Frontal cortex (tissue), 4 donors: ENCODE measurements at places on chromosomes 3 and 15.
A peak's percentile ranks its signal among the peaks of the same experiment; 100 is the strongest.

GRCh38 chr15:98689431-98689861 lies 41.1 kb downstream of the IGF1R start:
- DNase-seq: no peak

DNA sequence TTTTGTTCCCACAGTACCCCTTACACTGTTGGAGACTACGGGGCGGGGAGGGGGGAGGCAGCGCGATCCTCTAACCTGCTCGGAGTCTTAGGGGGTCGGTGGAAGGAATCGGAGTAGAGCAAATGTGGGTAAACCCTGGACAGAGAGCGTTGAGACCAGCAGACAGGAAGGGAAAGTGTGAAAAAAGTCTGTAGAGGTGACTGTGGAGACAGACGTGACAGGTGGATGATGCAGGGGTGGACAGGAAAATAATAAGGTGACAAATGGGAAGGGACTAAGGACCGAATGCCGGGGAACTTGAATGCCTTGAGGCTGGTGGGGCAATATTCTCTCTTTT lies 424 bp downstream of the EAF2 start:
- DNase-seq: no peak

DNA sequence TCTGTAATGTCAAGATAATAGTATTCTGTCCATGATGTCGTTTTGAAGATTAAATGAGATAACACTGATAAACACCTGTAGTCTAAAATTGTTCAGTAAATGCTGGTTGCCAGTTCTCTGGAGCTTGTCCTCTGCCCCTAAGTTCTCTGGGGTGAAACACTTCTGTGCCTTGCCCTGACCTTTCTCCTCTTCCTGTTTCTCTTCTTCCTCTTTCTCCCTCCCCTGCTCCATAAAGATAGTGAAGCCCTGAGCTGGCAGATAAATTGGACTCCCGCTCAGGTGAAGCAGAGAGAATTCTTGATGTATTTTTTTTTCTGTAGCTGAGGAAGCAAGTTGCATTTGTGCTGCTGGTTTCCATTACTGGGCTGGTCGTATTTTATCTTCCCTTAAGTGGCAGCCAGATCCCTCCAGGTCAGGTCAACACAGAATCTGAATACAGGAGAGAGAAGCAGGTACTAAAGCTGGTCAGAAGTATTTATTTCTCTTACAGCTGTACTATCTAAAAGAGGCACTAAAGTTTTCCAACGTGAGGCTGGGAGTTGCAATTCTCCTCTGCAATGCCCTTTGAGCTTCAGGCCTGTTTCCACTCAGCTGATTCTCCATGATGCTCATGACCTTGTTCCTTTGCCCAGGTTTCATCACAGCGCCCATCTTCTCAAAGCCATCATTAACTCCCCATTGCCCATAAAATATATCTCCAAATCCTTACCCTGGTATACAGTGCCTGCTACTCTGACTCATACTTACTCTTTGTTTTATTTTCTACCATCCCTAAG lies 319.3 kb upstream of the CFAP20DC start:
- DNase-seq: no peak

DNA sequence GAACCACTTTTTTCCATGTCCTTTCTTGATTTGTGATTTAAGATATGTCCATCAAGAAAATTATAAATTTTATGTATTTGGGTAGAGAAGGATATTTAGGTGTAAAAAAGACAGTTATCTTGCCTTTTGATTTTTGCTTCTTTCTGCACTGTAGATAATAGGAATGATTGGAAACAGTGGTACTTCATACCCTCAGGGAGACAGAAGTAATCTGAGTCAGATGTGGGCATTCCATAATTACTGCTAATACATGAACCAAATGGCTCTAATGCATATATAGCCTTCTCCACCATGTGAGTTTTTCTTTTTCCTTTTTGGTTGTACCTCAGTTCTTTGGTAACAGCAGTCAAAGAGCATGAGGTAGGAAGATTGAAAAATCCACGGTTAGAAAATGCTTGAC lies 67.2 kb downstream of the RARB start:
- DNase-seq: no peak

DNA sequence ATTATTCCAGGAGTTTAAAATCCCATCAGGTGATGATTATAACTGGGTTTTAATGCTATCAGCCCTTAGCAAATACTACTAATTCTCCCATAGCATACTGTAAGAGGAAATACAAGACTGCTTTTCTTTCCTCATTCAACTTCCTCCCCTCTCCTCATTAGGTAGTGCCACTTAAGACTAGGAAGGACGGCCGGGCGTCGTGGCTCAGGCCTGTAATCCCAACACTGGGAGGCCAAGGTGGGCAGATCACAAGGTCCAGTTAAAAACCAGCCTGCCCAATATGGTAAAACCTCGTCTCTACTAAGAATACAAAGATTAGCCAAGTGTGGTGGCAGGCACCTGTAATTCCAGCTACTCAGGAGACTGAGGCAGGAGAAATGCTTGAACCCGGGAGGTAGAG lies 14.7 kb downstream of the NDUFAF1 start:
- DNase-seq: no peak

GRCh38 chr3:46693038-46693891 lies at the start of gene ALS2CL:
ALS2CL (minus strand) TSS chr3:46693679; CDS start chr3:46689440, 4,239 bp downstream.
- peak; percentile 55 for DNase-seq

DNA sequence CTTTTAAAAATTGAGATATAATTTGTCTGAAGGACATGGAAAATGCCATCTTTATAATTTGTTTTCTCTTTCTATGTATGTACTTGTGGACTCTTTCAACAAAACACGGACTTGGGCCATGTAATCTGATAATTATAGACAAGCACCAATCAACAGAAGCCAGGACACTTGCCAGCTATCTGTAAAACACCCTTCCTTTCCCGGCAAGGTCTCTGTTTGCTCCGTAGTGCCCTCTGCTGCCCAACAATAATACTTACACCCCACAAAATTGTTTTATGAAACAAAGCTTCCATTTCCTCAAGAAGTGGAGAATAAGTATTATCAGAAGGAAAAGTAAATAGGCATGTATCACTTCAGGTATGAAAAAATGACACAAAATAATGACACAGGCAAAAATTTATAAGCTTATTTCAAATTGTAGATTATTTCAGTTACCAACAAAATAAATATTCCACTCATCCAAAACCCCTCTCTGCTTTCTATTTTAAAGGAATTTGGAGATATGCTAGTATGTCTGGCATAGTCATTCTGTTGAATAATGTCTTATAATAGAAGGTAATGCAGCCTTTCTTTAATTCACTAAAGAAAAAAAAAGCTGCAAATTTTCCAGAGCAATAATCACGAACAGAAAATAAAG lies 32.8 kb downstream of the MYH15 start:
- DNase-seq: no peak

- DNase-seq: no peak
Observed at GRCh38 chr3:140160553-140160952, 225.6 kb downstream of the CLSTN2 start.

DNA sequence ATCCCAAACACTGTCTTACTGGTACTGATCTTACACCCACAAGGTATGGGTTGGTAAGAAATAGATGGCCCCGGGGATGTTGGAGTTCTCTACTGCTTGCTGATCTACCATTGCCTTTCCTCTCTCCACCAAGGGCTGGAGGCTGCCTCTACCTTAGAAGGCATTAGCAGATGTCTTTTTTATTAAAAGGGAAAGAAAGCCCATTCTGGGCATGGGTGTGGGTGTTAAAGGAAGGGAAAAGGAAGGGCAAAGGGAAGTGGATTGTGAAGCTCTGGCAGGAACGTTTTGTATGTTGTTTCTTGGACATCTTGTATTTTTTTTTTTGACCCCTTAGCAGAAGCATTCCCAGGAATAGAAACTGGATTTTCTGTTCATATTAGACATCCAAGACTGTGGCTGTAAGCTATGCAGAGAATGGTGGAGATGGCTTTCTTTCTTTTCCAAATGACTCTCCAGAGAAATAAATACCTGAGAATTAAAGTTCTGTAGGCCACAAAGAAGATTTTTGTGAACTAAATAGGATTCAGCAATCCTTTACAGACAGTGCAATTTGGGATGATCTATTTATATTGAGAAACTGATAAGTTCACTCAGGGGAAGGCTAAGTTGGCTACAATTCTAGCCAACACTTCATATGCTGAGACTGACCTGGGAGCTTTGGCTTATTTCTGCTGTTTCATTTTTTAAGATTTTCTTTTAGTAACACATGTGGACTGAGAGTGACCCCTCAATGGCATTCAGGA lies 108.8 kb downstream of the TOP2B start:
- DNase-seq: no peak

GRCh38 chr3:134374105-134374790 lies at the start of gene AMOTL2:
AMOTL2 (minus strand) TSS chr3:134374447; CDS start chr3:134371433, 3,014 bp downstream.
- DNase-seq: peak; percentile 91

GRCh38 chr15:70308735-70309434 lies 211.2 kb upstream of the TLE3 start:
- no peak for DNase-seq

GRCh38 chr3:110391640-110392395 lies 679.8 kb upstream of the NECTIN3 start:
- DNase-seq: no peak

- no peak for DNase-seq
Observed at GRCh38 chr3:46447228-46447985, 17.3 kb downstream of the LTF start.
